ENCODE measurements at places on chromosomes 12 and 14.

DNA sequence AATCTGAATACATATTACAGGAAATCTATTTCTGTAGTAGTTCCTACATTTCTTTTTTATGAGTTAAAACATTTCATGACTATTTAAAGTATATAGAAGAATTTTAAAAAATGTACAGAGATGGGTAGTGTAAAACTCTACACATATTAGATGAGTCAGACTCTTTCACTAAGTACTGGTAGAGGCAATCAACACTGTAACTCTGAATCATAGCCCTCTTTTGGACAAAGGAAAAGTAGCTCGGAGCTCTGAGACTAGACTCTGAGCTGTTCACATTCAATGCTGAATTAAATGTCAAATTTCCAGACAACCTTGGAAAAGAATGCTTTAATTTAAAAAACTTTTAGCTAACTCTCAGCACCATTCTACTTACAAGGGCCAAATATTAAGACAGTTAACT lies 3.4 kb downstream of the PTCSC3 start:
- DNase-seq, result no peak

GRCh38 chr12:116582610-116583009 lies 23.4 kb downstream of the MAP1LC3B2 start:
- no peak for DNase-seq

- no peak for DNase-seq
Measured at GRCh38 chr12:8948701-8949341, 624 bp downstream of the M6PR start.

- no peak for DNase-seq
Measured at GRCh38 chr14:23464700-23465099, 4.8 kb upstream of the NGDN start.

DNA sequence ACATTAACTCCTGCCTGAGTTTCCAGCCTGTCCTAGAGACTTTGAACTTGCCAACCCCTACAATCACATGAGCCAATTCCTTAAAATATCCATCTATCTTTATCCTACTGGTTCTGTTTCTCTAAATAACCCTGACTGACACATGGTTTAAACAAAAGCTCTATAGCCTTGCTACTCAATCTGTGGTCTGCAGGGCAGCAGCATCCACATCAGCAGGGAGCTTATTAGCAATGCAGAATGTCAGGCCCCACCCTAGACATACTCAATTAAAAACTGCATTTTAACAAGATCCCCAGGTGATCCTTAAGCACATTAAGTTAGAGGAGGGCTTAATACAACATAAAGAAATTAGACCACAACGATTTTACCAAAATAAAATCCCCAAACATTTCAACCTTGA lies 108.3 kb upstream of the CPSF6 start:
- DNase-seq, result no peak

DNA sequence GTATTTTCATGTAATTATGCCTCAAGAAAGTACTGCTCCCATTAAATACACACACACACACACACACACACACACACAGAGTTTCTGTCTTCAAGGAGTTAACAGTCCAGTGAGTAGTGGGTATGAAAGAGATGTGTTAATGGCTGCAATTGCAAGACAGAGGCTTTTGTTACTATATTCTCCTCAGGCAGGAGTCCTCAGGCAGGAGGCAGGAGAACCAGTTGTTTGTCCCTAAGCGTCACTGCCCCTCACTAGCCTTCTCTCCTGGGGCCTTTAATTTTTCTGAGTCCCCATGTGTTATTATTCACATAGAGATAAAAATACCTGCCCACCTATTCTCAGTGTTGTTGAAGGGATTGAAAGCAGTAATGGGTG lies 31.2 kb downstream of the DAD1 start:
- no peak for DNase-seq
